ENCODE measurements at places on chromosomes 13 and 19. TPM values are rescaled to one million over a fixed set of nuclear protein-coding genes. Genes with fewer than 3 reads are reported as not detected.

Gene PSG6
- polyA plus RNA-seq, result not detected

Gene SPART
- polyA plus RNA-seq, result 45.3 TPM

Gene PGLYRP2
- not detected for polyA plus RNA-seq

Gene RRAS
- 1.2 TPM for polyA plus RNA-seq
